ENCODE measurements at places on chromosomes 7 and 10.

DNA sequence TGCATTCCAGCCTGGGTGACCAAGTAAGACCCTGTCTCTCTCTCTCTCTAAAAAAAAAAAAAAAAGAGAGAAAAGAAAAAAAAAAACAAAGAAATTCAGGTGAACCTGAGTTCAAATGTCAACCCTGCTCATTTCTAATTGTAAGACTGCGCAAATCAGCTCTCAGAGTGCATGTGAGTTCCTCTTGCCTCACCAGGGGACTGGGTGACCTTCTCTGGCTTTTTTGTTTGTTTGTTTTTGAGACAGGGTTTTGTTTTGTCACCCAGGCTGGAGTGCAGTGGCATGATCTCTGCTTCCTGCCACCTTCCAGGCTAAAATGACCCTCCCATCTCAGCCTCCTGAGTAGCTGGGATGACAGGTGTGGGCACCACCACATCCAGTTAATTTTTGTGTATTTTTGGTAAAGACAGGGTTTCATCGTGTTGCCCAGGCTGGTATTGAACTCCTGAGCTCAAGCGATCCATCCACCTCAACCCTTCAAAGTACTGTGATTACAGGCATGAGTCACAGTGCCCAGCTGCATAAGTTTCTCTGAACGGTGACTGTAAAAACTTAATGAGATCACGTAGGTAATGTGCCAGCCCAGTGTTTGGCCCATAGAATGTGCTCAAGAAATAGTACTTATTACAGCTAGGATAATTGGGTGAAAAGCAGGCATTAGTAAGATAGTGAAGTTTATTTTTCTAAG is 45.3 kb upstream of the BAMBI start:
- DNase-seq: no peak

DNA sequence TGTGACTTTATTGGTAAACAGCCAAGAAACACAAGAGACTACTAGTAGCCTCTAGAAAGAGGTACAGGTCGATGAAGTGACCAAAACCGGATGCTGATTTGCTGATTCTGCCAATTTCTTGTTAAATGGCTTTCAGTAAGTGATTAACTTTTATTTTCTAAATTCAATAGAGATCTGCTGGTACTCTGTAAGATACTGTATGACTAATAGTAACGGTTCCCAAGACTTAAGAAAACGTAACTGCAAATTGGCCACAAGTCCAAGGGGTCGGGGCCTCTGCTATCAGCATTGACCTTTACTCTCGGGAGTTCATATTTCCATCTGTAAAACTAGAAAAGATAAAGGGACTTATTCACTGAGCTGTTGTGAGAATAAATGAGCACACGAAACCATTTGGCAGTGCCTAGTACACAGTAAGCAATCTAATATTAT is 1.4 kb downstream of the FAM3C start:
- DNase-seq: peak; percentile 12

- no peak for DNase-seq
Observed at GRCh38 chr7:80287400-80288174, 153.0 kb downstream of the GNAI1 start.

- DNase-seq: no peak
Observed at GRCh38 chr7:37684927-37685326, 1.4 kb downstream of the GPR141 start.

GRCh38 chr10:28722065-28722803 is 44.9 kb downstream of the BAMBI start:
- DNase-seq: no peak
